ENCODE measurements at places on chromosomes 1 and 21. TPM values are rescaled to one million over a fixed set of nuclear protein-coding genes. Genes with fewer than 3 reads are reported as not detected.
A peak's percentile ranks its signal among the peaks of the same experiment; 100 is the strongest.

DNA sequence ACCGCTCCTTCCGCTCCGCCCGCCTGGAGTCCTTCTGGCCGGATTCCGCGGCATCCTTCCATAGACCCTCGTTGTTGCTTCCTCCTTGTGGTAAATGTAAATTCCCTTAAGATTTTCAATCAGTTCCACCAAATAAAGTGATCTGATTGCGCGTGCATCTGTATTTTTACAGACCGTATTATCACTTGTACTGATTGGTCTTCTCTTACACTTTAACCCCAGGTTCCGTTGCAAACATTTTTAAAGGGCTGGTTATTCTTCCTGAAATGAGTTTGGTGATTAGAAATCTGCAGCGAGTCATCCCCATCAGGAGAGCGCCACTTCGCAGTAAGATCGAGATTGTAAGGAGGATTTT lies 483 bp downstream of the YBEY start:
- no peak for DNase-seq

DNA sequence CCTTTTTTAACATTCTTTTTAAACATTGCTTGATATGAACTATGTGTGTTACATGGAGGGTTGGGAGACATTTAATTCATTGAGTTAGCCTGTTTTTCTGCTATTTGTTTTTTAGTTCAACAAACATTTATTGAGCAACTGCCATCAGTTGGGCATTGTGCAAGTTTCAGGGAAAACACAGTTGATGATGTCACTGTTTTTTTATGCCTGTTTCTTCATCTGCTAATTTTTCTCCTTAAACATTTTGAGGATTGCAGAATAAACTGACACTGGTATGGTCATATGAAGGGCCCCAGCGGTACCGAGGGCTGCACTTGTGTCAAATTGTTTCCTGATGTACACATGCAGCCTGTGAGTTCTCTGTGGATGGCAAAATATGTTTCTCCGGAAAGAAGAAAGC lies 253.0 kb downstream of the FGGY start:
- DNase-seq = no peak

- DNase-seq = no peak
These were observed 16.4 kb downstream of the BSND start for GRCh38 chr1:55015123-55015522.

GRCh38 chr21:44844256-44844655 lies 26.4 kb upstream of the SUMO3 start:
- no peak for DNase-seq

- DNase-seq = no peak
These were observed 32.9 kb downstream of the RASSF5 start for GRCh38 chr1:206540044-206540780.

DNA sequence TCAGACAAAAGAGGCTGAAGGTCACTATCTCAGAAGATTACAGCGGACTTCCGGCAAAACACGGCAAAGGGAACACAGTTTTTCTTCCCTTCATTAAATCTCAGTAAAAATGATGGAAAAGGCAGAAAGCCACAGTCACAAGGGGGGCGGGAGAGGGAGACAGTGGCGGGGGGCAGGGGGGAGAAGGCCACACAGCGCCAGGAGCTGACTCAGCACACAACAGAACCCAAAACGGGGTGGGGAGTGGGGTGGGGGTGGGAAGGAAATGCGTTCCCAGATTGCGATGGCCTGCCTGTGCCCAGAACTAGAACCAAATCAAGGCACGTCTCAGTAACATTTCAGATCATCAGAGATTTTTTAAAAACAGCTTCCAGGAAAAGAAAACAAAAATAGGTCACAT lies 13.4 kb downstream of the CFAP74 start:
- DNase-seq = no peak

- DNase-seq = no peak
These were observed 19.1 kb downstream of the CLCN6 start for GRCh38 chr1:11825131-11825530.

GRCh38 chr1:180252638-180253536 lies 22.8 kb downstream of the LHX4 start:
- DNase-seq = peak; percentile 89

- DNase-seq = no peak
These were observed 411.3 kb downstream of the DISC1 start for GRCh38 chr1:232037774-232038388.

DNA sequence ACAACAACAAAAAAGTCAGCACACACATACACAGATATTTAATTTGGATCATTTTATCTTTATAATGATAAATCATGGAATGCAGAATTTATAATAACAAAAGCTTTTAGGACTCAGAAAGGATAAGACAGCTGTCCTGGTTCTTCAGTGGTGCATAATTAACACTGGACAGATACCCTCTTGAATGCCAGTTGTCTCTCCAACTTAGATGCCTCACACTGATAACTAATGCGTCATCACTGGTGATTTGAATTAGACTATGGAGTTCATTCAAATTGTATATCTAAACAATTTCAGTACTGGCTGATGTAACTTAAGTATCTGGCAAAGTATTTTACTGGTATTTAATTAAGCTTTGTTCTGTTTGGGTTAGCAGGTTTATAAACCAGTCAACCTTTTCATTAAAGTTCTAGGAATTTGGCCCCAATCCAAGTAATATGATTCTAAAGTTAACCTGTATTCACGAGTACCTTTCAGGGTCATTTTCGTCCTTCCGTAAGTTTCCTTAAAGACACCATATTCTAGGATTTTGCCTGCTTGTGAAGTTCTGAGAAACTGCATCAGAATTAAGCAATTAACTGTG lies 1199.5 kb upstream of the TMPRSS15 start:
- DNase-seq = no peak

- no peak for DNase-seq
These were observed 51.1 kb downstream of the DISP3 start for GRCh38 chr1:11529763-11530730.

GRCh38 chr21:37618081-37618480 lies 251.5 kb downstream of the DYRK1A start:
- no peak for DNase-seq

GRCh38 chr1:110195196-110195595 lies 14.9 kb upstream of the KCNC4 start:
- no peak for DNase-seq

DNA sequence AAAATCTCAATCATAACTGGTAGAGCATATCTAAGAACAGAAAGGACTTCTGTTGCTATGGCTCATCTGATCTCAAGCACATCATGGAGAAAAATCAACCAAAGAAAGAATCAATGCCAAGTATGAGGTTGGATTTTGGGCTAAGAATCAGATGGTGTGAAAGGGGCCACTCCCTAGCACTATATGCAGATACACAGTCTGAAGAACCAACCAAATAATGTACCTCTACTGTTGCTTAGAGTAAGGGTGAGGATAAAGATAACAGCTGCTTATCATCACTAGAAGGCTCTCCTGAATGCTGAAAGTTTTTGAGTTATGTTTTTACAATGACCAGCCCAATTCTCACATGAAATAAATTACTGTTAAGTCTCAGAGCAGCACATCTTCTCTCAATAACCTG lies 35.6 kb downstream of the ST7L start:
- no peak for DNase-seq

DNA sequence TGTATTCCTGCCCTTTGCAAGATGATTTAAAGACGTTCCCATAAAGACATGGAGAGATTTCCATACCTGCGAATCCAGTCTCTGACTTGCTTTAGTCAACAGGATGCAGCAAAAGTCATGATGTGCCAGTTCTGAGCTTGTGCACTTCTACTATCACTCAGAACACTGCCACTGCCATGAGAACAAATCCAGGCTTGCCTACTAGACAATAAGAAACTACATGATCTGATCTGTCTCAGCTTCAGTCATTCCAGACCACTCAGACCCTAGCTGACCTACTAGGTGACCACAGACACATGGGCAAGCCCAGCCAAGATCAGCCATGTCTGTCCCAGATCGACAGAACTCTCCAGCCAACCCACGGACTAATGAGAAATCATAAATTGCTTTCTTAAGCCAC lies 219.2 kb downstream of the RRAGC start:
- DNase-seq = no peak

- no peak for DNase-seq
These were observed 47.0 kb downstream of the ACTL8 start for GRCh38 chr1:17802164-17802563.

DNA sequence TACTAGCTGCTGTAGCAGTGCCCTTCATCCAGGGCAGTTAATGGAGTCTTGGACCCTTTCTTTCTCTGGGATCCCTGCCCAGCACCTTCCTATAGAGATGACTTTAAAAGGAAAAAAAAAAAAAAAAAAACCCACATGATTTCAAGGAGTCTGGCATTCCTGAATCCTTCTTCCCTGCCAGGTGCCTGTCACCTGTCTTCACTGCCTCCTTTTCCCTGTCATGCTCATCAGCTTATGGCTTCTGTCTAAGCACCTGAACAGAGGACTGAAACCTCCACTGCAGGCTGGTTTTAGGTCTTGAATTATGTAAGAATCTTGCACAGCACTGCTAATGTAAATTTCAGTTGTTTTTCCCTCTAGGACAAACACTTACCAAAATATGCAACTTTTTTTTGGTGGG lies 24.9 kb downstream of the PPT1 start:
- no peak for DNase-seq

DNA sequence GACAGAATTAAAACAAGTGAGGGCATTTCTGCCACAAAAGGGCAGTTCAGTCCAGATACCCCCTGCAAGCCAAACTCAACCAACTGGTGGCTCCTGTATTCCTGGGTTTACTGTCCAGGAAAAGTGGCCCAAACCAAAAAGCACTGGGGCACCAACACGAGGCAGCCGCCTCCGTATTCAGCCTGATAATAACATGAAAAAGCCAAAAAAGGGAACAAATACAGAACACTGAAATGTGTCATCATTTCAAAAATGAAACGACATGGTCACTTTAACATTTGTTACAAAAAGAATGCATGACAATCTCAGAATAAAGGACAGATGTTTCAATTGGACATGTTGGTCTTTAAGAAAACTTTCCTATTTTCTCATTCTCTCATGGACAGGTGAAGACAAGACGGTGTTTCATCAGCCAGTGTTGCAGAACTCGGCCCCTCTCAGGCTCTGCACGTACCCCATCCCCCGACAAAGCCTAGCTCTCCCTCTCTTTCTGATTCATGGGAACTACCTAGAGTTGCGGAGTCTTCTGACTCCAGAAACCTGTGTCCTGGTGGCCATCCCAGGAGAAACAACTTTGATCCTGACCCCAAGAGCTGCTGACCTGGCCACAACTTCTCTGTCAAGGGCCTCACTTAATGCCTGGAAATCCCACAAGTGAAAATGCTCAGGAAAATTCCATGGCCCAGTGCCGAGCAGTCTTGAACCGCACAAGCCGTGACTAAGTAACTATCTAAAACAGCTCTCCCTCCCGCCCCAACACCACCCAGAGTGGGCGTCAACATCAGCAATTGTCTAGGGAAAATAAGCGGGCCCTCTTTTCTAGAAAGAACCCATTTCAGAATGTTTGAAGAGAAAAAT lies 27.1 kb downstream of the ZBTB17 start:
- DNase-seq = peak; percentile 36

- DNase-seq = no peak
These were observed 723.2 kb upstream of the CXADR start for GRCh38 chr21:16789636-16790035.

GRCh38 chr21:14523234-14523633 lies 22.9 kb downstream of the SAMSN1 start:
- peak; percentile 51 for DNase-seq

- no peak for DNase-seq
These were observed 72.0 kb downstream of the UMODL1 start for GRCh38 chr21:42143111-42143510.

The NHLH1 gene
- 0.07 TPM for total RNA-seq

The RHOU gene
- total RNA-seq = 0.35 TPM

The CHIA gene
- not detected for total RNA-seq

The CALML6 gene
- 0.86 TPM for total RNA-seq

The SPRR2B gene
- not detected for total RNA-seq

The LHX8 gene
- not detected for total RNA-seq

The ELAPOR1 gene
- total RNA-seq = 5.4 TPM

The CHI3L2 gene
- 5.3 TPM for total RNA-seq

The CFAP74 gene
- total RNA-seq = not detected

The PRAMEF18 gene
- not detected for total RNA-seq

The TUFT1 gene
- 2.8 TPM for total RNA-seq

The PTPN14 gene
- 2.8 TPM for total RNA-seq

The CATSPERE gene
- total RNA-seq = 0.17 TPM

The UMODL1 gene
- total RNA-seq = not detected

All from activated naive CD4-positive, alpha-beta T cell treated with anti-CD3 and anti-CD28 coated beads for 36 hours (primary cell).